ENCODE measurements at places on chromosomes 13 and 19.

DNA sequence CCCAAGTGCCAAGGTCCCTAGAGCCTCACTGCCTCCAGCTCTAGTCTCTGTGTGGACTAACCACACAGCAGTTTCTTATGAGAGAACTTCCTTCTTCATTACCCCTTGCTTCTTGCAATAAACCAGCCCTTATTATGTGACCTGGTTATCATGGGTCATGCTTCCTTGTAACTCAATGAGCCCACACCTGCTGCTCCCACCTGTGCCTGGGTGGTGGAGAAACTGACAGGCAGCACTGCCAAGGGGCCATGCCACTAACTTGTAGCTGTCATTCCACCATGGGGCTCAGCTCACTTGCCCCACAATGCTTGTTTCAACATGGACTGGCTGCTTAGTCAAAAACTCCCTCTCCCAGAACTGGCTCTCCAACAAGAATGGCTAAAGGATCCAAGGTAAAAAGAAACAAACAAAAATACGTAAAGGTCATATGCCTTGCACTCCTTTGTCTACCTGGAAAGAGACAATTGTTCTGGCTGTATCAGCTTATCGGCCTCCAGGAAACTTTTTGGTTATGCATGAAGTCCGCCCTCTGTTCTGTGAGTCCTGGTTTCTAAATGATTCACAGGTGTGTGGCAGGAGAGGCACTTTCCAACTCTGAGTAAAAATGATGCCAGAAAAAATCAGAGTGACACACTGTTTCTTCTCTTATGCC lies 446.4 kb downstream of the COG6 start:
- no peak for DNase-seq

DNA sequence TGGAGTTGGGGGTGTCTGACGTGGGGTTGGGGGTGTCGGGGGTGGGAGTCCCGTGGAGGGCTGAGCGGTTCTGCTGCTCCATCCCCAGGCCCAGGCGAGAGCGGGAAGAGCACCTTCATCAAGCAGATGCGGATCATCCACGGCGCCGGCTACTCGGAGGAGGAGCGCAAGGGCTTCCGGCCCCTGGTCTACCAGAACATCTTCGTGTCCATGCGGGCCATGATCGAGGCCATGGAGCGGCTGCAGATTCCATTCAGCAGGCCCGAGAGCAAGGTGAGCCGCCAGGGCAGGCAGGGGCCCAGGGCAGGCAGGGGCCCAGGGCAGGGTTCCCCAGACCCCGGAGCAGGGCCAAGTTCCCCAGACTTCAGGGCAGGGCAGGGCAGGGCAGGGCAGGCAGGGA lies 12.7 kb downstream of the GNA15 start:
- DNase-seq = no peak

GRCh38 chr13:42275098-42275471 lies 3.1 kb downstream of the AKAP11 start:
- DNase-seq = no peak

DNA sequence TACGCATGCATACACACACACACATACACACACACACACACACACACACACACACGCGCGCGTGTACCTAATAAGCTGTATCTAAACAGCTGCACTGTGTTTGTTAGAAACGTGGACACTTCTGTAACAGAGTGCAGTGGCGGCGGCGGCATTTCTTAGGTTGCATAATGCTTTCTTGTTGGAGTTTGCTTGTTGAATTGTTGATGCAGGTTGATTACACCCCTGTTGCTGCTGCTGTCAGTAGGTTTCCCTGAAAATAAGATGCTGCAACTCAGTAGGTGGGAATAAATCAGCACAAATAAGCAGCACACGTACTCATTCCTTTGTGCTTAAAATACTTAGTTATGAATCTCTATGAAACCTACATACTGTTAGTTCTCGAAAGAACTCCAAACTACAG lies 479.2 kb downstream of the LIG4 start:
- no peak for DNase-seq

- no peak for DNase-seq
These were observed 11.6 kb upstream of the ASF1B start for GRCh38 chr19:14147797-14148605.

DNA sequence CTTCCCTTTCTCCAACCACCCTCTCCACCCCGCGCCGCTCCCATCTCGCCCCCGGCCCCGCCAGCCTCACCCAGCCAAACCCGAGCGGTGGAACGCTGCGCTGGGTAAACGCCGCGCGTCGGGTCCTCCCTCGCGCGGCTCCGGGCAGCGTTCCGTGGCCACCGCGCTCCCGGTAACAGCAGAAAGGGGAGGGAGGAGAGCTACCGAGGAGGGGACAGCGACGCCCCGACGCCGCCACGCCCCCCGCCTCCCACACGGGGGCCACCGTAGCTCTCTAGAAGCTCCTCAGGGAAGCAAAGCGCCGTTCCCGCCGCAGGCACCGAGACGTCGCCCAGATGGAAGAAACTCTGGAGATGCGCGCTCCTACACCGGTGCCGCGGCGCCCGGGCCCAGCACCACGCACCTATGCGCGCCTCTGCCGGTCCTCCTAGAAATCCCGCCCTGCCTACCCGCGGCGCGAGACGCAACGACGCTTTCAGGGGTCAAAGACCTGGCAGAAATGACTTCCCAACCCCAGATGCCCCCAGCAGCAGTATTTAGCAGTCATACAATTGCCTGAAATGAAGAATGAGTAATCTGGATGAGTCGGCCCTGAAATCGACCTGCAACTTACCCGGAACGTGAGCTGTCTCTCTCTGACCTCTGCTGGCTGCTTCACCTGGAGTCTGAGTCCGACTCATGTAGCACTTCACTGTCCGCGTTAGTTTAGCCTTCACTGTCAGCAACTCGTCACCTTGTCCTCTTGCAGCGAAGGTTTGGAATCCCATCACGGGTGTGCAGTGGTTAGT lies at the start of gene RUBCNL:
Gene RUBCNL (minus strand): TSS at position 189 of the 788 bp plus-strand sequence. CDS start 14,777 bp downstream, outside the sequence.
- DNase-seq = no peak

GRCh38 chr13:108974686-108975085 lies 345.3 kb downstream of the MYO16 start:
- DNase-seq = no peak

All from brain pericyte (primary cell).